ENCODE measurements at places on chromosomes 3 and 15.

- DNase-seq, result no peak
Measured at GRCh38 chr3:141235661-141236171, 4.1 kb downstream of the PXYLP1 start.

DNA sequence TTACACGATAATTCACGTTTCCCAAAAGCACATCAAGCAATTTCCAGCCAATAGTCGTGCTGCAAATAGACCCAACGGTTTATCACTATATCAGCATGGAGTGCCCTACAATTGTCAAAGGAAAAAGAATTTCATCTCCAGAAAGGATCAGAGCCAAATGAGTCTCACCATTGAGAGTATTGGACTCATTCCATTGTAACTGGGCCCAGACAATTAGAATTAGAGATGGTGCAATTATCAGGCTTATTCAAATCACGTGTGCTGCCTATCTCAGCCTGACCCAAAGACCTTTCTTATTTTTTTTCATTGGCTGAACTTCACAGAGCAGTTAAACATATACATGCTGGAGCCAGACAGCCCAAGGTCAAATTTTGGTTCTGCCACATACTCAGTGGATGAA, 87.0 kb upstream of the LRTM1 start:
- no peak for DNase-seq

- no peak for DNase-seq
Measured at GRCh38 chr3:40192628-40193027, 116.9 kb upstream of the EIF1B start.

GRCh38 chr15:28098766-28099554, at the start of gene OCA2:
OCA2 (minus strand) TSS chr15:28099315; CDS start chr15:28081874, 17,441 bp downstream.
- peak; percentile 40 for DNase-seq

DNA sequence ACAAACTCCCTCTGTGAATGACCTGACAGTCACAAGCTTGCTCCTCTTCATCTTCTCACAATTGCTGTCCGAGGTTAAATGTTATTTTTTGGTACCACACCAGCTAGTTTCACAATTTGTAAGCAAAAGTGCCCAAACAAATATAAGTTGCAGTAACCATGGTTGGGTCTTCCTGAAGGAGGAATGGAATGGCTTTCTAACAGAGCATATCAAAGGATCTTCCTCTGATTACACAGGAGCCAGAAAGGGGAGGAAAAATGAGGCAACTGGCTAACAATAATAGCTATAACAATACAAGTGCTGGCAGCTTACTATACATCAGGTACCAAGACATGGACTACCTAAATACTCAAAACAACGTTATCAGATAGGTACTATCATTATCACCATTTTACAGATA, 90.4 kb downstream of the WWTR1 start:
- no peak for DNase-seq

DNA sequence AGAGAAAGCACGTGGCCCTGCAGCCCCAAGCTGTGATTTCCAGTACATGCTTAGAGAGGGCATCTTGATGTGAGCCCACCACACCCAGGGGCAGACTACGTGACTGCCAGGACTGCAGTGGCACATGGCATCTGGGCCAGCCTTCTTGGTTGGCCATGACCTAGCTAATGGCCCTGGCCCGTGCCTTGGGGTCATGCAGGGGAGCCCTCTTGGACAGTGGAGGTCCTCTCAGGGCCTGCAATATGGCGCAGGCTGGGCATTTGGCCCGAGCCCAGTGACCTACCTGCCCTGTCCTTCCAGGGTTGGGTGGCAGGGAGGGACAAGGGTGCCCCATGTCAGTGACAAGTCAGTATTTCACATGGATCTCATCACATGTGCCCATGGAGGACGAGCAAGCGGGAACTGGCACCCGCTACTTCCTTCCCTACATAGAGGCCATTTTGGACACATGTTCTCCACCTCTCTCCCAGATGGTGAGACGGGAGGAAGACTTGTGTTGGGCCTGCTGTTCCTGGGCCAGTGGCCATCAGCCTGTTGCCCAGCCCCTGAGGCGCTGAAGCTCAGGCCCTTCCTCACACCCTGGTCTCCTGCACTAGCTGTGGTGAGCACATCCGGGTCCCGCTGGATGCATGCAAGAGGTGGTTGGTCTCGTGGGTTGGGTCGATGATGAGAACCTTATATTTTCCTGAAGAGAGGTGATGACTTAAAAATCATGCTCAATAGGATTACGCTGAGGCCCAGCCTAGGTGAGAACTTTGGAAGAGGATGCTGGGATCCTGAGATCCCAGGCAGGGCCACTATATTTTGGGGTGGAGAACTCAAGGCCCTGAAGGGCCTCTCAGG, 195.6 kb downstream of the UBE3A start:
- DNase-seq, result no peak

DNA sequence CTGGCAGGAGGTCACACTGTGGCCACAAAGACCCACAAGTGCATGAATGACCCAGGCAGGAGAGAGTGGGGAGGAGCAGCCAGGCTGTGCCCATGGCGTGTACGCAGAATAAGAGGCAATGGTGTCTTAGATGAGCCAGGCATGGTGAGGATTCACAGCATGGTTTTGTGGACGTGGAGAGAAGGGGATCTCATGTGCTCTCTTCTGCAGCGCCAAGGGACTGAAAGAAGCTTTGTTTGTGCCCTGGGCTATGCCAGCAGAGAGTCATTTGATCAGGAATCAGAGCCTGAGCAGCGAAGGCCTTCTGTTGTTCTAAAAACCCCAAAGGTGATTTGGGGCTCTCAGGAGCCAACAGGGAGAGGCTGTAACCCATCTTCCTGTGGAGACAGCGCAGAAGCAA, 18.7 kb upstream of the RPP14 start:
- no peak for DNase-seq

- DNase-seq, result peak; percentile 76
Measured at GRCh38 chr3:31968369-31968926, 12.6 kb downstream of the OSBPL10 start.

DNA sequence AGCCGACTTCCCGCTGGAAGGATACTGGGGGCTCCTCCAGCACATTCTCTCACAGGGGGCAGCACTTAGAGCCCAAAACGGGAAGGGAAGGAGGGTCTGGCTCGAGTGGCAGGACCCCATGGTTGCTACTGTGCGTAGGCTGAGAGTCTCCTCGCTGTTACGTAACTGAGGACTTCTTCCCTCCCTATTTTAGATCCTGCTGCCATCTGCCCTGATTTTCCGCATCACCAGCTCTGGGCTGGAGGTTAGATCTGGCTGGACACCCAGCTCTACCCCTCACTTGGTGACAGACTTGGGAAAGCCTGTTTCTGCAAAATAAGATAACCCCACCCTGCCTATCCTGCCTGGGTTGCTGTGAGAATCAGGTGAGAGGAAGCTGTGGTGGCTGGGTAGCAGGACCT, 47.7 kb downstream of the BDH1 start:
- no peak for DNase-seq

DNA sequence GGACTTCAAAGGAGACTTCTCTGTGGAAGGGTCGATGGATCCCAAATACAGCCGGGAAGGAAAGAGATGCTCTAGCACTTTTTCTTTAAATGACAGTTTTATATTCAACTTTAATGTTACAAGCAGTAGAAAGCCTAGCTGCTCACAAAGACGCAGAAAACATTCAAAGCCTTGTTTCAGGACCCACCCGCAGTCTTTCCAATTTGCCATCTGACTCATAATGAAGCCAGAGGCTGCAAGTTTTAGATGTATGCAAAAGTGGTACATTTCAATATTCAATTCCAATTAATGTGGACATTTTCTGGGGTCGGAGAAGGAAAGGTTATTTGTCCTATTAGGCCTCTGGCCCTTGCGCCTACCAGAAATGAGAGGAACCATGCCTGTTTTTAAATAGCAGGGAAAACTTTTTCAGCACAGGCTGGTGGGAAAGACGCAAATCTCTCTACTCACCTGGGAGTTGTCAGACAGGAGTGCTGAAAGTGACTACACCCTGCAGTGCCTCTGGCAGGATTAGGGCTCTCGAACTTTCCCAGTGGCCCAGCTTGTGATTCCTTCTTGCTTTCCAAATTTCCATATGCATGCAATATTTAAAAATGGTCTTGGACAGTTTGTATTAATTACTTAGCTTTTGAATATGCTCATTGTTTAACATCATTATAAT, 117.4 kb upstream of the MBNL1 start:
- DNase-seq, result no peak

DNA sequence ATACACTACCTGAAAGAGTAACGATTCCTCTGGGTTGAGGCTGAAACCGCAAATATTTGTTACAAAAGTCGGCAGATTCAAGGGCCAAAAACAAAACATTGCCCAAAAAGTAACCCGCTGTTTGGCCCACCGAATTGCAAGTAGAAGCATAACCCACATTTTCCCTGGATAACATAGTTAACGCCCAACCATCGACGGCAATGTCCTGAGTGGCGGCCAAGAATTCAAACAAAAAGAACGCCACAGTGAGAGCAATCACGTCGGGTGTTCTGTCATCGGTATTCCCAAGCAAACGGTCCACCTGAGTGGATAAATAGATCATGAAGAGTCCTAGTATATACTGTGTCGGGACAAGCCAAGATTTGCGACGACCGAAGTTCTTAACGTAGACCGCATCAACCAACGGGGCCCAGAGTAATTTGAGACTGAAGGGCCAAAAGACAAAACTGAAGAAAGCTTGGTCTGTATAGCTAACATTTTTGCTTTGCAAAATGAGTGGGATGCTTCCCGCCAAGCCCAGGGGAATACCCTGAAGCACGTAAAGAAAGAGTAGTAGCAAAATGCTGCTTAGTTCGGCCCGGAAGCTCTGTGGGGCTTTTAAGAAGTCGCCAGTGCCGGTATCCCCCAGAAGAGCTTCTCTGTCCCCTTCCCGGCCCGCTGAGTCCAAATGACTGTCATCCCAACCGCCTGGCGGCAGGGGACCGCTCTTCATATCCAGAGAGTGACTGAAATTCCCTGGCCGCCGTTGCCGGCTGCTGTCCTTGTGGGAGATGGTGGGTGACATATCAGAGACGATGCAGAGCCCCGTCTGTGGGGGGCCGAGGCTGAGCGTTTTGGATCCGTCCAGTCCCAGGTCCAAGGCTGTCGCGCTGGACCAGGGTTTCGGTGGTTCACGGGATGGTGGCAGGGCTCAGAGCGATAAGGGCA, 750 bp downstream of the SLC33A1 start:
- DNase-seq, result peak; percentile 44

GRCh38 chr3:45105855-45106671, 40.1 kb downstream of the CDCP1 start:
- DNase-seq, result peak; percentile 96

- no peak for DNase-seq
Measured at GRCh38 chr15:72284781-72285180, 12.4 kb upstream of the PARP6 start.

GRCh38 chr3:158158969-158159368, 49.1 kb downstream of the RSRC1 start:
- DNase-seq, result no peak

DNA sequence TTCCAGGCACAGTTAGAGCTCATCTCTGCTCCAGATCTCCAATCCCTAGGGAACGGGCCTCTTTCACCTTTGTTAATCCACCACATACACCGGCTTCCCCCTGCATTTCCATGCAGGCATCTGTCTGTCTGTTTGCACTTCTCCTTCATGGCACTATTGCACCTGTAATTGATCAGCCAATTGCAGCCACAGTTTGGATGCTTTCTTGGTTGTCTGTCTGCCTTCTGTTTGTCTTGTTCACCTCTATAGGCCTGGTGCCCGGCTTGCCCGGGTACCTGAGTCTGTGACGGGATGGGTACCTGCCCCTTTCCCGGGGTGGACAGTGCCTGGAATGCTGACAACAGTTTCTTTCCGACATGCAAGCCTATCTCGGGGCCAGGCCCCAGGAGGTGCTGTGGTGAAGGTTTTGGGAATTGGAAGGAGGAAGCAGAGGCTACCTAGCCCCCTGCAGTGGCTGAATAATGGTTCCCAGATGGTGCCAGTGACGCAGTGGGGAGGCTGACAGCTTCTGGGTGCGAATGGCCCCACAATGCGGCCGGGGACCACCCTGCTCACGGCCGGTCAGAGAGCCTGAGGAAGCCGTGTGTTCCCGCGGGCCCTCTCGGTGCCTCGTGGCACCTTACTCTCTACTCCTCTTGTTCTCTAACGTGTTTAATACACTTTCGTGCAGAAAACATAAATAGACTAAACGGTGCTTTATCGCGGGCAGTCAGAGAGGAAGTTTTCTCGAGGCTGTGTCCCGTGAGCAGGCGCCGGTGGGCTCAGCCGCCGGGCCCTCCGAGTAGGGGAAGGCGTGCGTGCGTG, 31.3 kb upstream of the RAB6B start:
- no peak for DNase-seq

GRCh38 chr15:67358812-67359211, 104.2 kb downstream of the IQCH start:
- no peak for DNase-seq

DNA sequence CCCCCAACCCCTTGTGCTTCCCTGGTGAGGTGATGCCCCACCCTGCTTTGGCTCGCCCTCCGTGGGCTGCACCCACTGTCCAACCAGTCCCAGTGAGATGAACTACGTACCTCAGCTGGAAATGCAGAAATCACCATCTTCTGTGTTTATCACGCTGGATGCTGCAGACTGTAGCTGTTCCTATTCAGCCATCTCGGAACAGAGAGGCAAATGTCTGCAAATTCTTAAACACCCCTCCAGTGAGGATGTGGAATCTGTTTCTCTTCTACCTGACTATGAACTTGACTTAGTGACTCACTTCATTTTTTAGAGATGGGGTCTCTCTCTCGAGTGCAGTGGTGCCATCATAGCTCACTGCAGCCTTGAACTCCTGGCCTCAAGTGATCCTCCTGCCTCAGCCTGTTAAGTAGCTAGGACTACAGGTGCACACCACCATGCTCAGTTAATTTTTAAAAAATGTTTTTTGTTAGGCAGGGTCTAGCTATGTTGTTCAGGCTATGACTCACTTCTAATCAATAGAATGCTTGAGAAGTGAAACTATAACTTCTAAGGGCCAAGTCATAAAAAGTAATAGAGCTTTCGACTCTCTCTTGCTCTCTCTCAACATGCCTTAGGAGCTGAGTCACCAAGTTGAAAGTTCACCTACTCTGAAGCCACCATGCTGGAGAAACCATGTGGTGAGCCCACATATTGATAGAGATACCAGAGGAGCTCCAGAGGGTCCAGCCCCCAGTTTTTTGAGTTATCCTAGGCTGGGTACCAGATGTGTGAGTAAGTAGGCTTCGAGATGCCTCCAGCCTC, 11.5 kb upstream of the PARP14 start:
- peak; percentile 51 for DNase-seq

DNA sequence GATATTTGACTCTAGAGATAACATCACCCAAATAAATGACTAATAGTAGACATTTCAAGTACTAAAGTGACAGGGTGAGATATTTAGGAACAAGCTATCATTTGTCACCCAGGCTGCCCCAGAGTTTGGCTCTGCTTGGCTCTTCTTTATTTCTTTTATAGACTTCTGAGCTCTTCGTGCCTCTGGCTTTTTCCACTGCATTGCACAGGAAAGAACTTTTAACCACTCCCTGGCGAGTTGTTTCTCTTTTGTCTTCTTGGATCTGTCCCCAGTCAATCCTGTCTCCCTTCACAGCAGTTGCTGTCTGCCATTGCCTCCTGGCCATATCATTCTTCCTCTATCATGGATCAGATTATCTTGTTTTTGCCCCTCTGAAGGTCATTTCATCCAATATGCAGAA, 339.2 kb upstream of the DCBLD2 start:
- DNase-seq, result no peak

- no peak for DNase-seq
Measured at GRCh38 chr3:47634996-47635395, 56.3 kb upstream of the CSPG5 start.

GRCh38 chr3:63582943-63583500, 69.5 kb upstream of the SNTN start:
- no peak for DNase-seq

- DNase-seq, result no peak
Measured at GRCh38 chr3:51384055-51384725, 901 bp upstream of the MANF start.

Measured in fibroblast of lung (primary cell).